ENCODE measurements at places on chromosomes 3 and 15.

DNA sequence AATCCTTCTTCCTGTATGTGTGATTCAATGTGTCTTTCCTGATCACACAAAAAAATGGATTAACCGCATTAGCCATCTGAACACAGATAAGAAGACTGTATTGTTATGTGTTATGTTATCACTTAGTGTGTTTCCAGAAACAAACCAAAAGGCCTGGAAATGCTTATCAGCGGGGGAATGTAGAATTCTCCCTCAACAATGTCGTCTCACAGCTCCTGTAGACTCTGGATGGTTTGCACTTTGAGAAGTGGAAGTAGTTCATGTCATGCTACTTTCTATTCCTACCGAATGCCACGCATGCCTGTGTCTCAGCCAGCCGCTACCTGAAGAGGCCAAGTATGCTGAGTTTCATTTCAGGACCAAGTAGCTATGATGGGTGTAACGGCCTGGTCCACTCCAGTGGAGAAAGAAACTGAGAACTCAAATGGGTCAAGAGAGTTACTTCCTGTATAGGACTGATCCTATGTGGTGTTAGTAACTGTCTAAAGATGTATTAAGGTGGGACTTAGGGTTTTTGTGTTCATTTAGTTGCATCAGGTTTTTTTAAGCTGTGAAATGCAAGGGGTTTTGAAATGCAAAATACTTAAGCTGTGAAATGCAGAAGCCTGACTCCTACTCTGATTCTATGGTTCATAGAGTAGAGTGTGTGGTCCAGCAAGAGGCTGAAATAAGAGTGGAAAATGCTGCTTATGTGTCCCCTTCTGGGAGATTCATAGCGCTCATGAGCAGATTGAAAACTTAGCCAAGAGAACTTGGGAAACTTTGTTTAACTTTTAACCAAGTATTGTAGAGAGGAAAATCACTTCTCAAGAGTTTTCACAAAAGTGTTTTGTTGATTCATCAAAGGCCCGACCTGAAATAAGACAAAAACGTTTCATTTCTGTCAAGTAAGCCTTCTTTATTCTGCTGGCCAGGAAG is 118.5 kb upstream of the LMOD3 start:
- no peak for DNase-seq

DNA sequence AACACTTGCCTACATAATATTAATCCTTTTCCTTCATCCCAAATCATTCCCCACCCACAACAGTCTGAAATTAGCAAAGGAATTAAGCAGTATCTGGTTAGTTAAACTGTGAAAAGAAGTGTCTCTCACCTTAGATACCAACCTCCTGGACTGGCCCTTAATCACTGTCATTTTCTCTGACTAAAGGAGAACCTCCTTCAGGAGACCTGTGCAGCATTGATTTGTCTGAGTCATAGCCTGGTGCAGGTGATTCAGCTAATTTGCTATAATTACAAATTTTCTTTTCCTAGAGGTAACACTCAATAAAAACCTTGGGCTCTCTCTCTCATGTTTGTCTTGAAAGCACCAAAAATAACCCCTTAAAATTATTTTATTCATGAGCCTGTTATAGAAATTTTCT is 279.8 kb upstream of the SEMA6D start:
- no peak for DNase-seq

GRCh38 chr3:116165135-116165534 is 280.2 kb downstream of the LSAMP start:
- DNase-seq = no peak

- no peak for DNase-seq
These were observed 453.4 kb upstream of the ROBO2 start for GRCh38 chr3:76586471-76586870.

DNA sequence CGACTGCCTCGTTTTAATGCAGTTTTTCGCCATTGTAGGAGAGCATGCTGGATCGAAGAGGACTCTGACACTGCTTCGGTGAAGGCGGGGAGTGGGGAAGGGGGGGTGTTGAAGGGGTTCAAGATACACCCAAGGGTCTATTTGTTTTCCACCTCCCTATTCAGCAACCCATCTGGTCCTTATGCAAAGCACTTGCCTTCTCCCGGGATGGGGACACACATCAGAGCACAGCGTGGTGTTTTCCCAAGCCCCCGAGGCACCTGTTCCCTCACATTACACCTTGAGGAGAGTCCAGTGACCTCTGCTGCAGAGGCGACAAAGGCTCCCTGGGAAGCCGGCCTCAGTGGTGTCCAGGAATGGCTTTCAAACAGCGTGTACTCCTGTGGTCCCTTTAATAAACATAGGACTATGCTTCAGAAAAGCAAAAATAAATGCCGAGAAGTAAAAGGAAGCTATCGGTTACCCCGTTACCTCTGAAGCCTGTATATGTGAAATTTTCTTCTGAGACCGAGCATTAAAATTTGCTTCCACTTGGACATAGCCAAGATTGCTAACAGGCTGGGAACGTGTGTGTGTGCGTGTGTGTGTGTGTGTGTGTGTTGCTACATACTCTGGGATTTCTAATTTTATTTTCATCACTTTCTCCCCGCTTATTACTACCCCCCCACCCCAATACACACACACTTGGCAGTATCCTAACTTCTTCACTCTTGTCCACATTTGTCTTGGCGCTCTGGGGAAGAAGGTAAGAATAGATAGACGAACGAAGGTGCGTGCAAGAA is 53.2 kb downstream of the CCDC54 start:
- no peak for DNase-seq

DNA sequence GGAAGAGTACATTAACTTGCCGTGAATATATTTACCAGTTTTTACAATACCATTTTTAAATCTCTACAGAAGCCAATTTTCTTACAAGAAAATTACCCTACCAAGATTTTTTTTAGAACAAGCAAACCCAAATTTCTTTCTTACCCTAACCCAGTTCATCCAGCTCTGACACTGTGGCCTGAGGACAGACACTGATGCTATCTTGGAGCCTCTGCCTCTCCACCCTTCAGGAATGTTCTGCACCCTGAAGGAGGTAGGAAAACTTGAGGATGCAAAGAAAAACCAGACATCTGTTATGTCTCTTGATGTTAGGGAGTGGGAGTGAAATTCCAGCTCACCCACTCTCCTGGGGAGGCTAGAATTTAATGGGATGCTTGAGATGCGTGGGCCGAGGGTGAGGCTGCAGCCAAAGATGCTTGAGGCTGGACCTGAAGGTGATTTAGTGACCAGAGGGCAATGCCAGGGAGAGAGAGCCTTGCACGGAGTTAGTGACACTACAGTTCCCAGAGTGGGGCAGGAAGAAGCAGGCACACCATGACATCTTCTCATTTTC is 69.9 kb downstream of the LIPC start:
- no peak for DNase-seq

GRCh38 chr15:91864664-91865063 is 11.2 kb downstream of the SLCO3A1 start:
- no peak for DNase-seq

DNA sequence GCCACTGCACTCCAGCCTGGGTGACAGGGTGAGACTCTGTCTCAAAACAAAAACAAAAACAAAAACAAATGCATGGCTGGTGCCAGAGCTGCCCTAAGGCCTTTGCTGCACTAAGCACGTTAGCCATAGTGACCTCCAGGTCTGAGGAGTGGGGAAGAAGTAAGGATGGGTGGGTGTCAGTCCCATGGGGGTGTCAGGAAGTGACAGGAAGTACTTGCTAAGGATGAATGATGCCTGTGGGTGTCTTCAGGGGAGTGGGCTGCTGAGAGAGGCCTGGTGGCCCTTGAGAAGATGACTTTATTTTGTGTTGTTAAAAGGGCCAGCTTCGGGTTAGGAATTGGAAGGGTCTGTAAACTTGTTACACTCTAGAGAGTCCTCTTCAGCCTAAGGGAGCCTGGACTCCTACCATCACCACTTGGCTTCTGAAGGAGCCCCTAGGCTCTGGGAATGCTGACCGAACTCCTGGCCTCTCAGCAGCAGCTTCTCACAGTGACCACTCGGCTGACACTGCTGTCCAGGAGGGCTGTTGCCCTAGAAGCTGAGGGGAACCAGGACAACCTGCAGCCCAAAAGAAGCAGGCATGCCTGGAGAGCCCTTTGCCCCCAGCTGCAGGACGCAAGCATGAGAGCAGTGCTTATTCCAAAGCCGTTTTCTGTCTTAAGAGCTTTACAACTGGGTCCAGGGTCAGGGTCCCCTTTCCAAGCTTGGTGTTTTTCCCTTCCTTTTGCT is 116.4 kb downstream of the MYLK start:
- no peak for DNase-seq

DNA sequence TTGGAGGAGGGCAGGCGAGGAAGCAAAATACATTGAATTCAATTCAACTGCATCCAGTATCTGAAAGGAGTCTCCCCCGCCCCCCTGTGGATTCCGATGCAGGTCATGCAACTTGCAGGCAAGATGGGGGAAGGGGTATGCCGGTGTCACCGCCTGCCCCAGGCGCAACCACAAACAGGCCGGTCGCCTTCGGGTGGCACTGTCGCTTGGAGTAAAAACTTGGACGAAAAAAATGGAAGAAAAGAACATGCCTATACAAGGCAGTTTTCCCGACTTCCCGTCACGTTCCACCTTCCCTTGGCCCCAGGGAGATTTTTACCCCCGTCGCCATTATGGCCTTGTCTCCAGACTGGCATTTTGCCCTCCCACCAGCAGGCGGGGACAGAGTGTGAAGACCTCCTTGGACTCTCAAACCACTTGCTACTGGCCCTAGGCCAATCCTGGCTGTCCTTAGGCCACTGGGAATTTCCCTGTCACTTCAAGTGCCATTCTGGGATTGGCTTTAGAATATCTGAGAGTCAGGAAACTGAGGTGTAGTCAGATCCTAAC is 1.6 kb upstream of the NTRK3 start:
- no peak for DNase-seq

DNA sequence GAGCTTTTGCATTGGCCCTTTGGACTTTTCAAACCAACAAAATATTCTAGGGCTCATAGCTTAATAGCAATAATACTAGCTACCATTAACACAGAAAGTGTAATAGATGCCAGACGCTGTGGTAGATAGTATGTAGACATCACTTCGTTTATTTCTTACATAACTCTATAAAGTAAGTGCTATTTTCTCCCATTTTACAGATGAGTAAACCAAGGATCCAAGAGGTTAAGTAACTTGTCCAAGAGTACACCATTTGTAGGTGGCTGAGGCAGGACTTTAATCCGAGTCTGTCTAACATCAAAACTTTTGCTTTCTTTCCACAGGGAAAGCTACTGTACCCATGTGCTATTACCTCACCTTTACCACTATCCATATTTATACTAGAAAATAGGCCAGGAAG is 12.0 kb downstream of the EID1 start:
- DNase-seq = no peak

- no peak for DNase-seq
These were observed 32.3 kb downstream of the SLCO3A1 start for GRCh38 chr15:91885714-91886270.

DNA sequence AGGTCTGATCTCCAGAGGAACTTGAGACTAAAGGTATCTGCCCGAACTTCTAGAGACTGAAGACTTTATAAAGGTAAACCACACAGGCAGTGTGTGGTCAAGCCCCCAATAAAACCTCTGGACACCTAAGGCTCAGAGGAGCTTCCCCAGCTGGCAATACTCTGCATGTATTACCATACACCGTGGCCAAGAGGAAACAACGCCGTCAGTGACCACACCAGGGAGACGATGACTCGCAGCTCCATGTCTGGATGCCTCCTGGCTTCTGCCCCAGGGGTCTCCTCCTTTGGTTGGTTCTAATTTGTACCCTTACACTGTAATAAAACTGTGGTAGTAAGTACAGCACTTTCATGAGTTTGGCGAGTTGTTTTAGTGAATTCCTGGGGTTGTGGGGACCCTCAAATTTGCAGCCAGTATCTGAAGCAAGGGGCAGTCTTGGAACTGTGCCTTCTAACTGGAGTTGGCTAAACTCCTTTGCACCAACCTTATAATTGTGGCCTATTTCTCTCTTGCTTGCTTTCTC is 32.1 kb upstream of the BCL2L10 start:
- no peak for DNase-seq

DNA sequence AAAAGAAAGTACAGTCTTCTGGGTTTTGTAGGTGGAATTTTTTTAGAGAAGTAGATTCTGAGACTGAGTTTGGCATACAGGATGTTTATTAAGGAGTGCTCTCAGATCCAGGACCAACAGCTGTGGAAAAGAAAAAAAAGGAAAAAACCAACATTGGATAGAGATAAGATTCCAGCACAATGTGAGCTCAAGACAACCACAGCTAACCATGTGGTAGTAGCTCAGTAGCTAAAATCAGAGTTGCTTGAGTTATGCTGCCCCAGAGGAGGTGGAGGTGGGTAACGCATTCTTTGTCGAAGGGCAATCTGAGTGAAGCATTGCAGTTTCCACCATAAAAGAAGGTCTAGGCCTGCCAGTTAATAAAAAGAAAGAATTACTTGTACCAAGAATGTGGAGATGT is 904.3 kb downstream of the NSUN3 start:
- no peak for DNase-seq

- no peak for DNase-seq
These were observed 2.0 kb downstream of the MESP1 start for GRCh38 chr15:89749054-89749453.

DNA sequence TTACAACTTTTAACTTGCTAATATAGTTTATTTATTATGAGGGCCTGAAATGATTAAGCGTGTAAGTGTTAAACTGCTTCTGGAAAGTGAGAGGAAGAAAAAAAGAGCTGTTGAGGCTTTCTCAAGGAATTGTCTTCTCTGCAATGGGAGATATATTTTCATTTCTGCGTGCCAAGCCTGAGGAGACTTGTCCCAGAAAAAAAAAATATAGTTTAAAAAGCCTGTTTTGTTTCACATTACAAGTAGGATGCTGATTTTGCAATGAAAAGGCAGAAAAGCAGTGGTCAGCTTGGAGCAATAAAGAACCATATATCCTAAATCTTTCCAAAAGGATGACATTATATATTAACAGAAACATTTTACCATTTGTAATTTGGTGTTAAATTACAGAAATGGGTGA is 115.5 kb downstream of the GMNC start:
- DNase-seq = no peak

- no peak for DNase-seq
These were observed 163.8 kb upstream of the CMC1 start for GRCh38 chr3:28077572-28077971.

DNA sequence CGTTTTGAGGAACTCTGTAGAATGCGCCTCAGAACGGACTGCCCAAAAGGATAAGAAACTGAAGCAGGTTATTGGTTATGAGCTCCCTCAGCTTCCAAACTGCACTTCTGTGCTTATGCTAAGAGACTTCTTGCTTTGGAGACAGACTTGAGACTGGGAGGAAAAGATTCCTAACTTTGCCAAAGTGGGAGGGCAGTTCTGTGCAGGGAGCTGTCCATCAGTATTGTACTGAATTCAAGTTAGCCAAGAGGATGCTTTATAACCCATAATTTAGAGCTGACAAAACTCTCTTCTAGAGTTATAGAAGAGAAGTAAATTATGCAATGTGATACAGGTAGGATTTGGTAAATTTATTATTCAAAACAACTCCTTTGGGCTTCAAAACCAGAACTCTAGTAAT is 519.8 kb upstream of the GBE1 start:
- DNase-seq = no peak

DNA sequence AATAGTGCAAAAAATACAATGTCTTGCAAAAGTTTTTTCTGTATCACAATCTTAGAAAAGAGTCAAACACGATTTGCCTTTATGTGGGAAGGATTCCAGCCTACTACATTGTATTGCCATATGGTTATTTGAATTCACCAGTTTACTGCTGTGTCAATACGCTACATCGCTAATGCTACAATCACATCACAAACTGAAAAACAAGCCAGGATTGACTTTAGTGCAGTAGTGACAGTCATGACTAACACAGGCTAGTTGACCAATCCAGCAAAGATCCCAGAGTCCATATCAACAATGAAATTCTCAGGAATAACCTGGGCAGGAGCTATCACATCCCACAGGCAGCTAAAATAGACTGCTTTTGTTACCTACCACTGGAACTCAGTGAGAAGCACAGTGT is 67.0 kb downstream of the IL12A start:
- DNase-seq = no peak
